AG09309 (cell line): ENCODE measurements at places on chromosomes 2 and 18.

GRCh38 chr2:210224941-210225672 lies at the start of gene ACADL:
ACADL (minus strand) TSS chr2:210225447; CDS start chr2:210225263, 184 bp downstream.
- DNase-seq = no peak

DNA sequence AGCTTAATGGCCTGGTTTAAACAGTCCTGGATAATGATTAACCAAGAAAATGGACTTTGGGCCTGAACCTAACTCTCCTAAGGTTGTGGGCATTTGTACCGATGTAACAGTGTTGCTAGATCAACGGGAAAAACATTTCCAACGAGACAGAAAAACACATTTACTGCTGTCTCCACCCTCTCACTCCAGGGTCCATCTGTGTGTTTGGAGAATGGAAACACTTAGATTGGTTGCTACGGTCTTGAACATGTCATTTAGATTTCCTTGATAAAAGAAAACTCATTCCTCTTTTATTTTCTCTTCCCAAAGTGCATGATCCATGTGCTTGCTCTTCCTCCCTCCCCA lies 88.0 kb downstream of the SOCS6 start:
- no peak for DNase-seq

GRCh38 chr18:9619056-9619455 lies 4.7 kb upstream of the PPP4R1 start:
- no peak for DNase-seq

DNA sequence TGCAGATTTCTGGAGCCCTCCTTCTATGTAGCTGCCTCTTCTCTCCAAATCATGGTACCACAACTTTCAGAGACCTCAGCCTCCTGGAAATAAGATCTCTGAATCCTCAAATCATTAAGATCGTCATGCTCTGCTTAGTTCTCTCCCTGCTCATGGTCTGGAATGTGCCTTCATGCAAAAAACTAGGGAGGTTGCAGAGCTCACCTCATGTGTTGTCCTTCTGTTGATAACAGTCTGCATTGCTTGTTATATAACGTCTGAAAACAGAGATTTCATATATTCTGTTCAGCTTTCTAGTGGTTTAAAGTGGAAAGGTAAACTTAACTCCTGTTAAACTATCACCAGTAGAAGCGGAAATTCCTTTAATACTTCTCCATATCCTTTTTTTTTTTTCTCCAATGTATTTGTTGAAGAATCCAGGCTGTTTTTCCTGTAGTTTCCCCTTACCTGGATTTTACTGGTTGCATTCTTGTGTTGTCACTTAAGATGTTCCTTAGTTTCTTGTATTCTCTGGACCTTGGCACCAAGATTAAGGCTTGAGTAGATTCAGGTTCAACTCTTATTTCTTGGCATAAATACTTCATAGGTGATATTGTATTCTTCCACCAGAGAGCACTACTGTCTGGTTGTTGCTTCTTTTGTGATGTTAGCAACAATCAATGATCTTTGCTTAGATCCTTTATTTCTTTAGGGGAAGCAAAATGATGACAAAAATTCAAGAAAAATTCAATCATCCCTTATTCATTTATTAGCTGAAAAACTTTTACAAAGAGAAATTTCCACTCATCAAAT lies 211.3 kb downstream of the LOXHD1 start:
- DNase-seq = no peak

- no peak for DNase-seq
These were observed 199.4 kb upstream of the FN1 start for GRCh38 chr2:215635071-215635787.
